NCI-H1930 (cell line): ENCODE measurements at places on chromosomes 1 and 21.
A peak's percentile ranks its signal among the peaks of the same experiment; 100 is the strongest.

DNA sequence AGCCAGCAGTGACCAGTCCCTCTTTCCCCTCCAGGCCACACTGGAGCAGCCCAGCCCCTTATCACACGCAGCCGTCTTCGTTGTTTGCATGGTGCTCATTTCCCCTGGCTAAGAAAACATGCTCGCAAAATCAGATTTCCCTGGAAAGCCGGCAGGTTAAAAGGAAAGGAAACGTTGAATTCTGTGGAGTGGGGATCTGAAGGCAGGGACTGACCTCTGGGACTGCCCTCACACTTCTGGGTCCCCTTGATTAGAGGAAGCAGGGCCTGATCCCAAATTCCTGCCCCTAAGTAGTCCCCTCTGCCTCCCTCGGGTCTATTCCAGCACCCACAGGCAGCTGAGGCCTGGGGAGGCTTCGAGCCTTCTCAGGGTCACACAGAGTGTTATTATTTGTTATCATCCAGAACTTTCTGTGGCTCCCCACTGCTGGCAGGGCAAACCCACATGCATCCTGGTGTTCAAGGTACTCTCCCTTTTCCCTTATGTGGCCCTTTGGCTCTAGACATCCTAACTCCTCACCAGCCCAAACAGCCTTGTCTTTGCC lies 125.2 kb upstream of the ZBTB40 start:
- DNase-seq, result no peak

- DNase-seq, result peak; percentile 34
These were observed 529 bp downstream of the EGLN1 start for GRCh38 chr1:231421546-231421970.

DNA sequence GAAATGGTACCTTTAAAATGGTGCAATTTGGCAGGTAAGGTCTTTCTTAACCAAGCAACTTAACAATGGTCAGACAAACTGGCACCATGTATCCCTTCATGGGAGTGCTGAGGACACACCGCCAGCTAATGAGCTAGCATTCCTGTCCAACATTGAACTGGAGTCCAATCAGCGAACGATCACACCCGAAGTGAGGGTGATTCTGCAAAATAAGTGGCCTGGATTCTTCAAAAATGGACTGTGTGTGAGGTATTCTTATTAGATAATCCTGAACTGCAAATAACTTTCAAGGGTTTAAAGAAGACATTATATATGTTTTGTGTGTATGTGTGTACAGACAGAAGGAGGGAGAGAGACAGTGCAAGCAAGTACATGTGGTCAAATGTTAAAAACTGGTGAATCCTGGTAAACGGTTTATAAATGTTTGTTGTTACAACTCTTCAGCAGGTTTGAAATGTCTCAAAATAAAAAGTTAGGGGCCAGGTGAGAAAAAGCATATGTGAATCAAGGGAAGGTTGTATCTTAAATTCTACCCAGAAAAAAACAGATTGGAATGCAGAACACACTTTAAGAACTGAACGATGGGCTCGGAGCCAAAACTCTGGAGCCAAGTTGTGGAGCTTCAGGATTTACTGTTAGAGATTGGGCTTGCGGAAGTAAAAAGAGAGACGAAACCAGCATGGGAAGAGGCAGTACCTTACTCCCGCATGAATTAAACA lies 20.9 kb downstream of the GADD45A start:
- DNase-seq, result no peak

DNA sequence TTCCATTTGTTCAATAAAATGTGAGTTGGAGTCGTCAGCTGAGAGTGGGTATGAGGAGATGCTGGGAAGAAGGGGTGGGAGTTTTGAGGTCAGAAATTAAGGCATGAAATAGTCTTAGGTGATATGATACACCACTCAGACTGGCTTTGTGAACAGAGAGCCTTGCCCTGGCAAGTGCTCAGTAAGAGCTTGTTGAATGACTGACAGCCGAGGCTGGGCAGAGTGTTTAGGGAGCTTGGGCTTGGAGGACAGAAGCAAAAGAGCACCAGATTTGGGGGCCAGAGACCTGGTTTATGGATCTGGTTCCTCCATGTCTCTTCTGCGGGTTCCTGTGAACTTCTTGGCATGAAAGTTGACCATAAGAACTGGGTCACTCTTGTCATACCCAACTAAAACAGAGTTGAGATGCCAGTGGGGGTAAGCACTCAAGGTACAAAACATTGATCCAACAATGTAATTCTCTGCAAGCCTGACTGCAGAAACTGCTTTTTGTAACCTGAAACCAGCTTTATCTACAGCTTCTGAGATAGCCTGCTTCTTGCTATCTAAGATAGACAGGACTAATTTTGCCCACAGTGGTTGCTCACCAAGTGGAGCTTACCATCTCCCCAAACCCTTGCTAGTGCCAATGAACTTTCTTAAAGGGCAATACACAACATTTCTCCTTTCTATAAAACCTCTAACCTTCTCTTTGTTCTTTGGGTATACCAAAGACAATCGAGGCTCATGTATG lies 126.4 kb downstream of the TENT5C start:
- no peak for DNase-seq

- no peak for DNase-seq
These were observed 13.0 kb upstream of the IL10 start for GRCh38 chr1:206785182-206785765.

- DNase-seq, result no peak
These were observed 36.0 kb upstream of the DISC1 start for GRCh38 chr1:231590453-231591198.

- no peak for DNase-seq
These were observed 10.7 kb downstream of the NEK7 start for GRCh38 chr1:198167436-198167934.

GRCh38 chr1:27301052-27301422 lies 20.9 kb upstream of the TMEM222 start:
- DNase-seq, result no peak

GRCh38 chr1:53736290-53736689 lies 2.7 kb downstream of the GLIS1 start:
- no peak for DNase-seq

DNA sequence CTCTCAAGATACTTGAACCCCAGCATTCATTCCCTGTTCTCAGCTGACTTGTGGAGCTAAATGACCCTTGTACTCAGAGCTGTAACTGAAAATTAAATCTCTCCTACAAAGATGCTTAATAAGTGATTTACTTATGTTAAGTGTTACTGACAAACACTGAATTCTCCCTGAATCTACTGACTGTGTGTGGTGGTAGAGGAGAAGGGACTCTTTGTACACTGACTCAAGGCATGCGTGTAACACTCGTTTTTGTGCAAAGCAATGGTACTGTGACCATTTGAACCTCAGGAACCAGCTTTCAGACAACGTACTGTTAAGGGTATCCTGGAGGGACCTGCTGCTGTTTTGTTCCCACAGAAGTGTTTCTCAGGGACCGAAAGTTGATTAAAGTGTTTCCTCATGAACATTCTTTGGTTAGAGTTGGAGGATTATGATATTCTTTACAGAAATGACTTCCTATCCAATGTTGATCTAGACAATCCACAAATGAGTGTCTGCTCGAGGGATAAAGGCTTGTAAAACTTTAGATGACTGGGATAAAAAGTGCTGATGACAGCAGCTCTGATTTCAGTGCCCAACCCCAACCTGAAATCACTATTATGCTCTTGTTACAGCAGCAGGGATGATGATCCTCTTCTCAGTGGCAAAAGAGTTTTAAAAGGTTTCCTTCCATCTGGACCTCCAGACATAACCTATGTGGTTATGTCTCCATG lies 12.8 kb downstream of the RGL1 start:
- no peak for DNase-seq

DNA sequence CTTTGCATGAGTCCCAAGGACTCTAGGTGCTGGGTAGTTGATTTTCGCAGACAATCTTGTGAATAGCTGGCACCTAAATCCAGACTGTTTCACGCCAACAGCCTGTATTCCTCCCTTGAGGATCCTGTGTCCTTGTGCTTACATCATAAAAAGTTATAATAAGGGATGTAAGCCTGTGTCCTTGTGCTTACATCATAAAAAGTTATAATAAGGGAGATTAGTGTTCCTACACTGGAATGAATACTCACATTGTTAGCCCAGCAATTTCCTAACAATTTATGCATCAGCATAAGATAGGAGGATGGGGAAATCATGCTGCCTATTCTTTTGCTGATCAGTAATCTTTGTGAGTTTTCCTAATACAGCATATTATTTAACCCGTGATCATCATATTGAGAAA lies 4.0 kb upstream of the HSD3B2 start:
- DNase-seq, result no peak

GRCh38 chr1:95169548-95169947 lies 52.4 kb downstream of the TLCD4 start:
- no peak for DNase-seq

GRCh38 chr1:28256197-28256827 lies 3.0 kb upstream of the SESN2 start:
- no peak for DNase-seq

DNA sequence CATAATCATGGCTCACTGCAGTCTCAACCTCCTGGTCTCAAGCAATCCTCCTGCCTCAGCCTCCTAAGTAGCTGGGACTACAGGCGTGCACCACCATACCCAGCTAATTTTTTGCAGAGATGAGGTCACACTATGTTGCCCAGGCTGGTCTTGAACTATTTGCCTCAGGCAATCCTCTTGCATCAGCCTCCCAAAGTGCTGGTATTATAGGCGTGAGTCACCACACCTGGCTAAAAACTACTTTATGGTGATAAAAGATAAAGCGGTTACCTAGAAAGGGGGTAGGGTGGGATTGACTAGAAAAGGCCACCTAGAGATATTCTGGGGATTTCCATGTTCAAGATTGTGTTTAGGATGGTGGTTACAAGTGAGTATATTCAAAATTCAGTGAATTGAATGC lies 5.0 kb downstream of the TSTD1 start:
- DNase-seq, result no peak

GRCh38 chr1:154752273-154753030 lies 117.6 kb downstream of the KCNN3 start:
- DNase-seq, result no peak

- DNase-seq, result no peak
These were observed 454.8 kb downstream of the KIF26B start for GRCh38 chr1:245609354-245610150.

GRCh38 chr1:2555634-2556276 lies 416 bp upstream of the TNFRSF14 start:
- no peak for DNase-seq

- no peak for DNase-seq
These were observed 26.8 kb upstream of the RASAL2 start for GRCh38 chr1:178066908-178067614.

- DNase-seq, result no peak
These were observed 275.5 kb downstream of the RGS7 start for GRCh38 chr1:241081473-241081872.

GRCh38 chr1:244163861-244164510 lies 112.9 kb downstream of the ZBTB18 start:
- DNase-seq, result no peak

DNA sequence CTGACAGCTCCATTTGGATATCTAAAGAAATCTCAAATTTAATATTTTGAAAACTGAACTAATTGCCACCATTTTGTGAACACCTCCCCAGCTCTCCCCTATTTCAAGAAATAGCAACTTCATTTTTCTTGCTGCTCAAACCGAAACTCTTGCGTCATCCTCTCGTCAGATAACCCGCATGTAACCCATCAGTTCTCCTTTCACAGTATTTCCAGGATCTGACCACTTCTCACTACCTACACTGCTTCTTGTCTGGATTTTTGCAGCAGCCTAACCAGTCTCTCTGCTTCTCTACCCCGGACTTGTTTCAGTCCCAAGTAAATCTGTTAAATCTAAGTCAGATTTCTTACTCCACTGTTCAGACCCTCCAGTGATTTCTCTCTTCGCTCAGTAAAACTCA lies 75.6 kb downstream of the MTR start:
- DNase-seq, result no peak

- no peak for DNase-seq
These were observed 969 bp upstream of the RIPK4 start for GRCh38 chr21:41767606-41768436.

DNA sequence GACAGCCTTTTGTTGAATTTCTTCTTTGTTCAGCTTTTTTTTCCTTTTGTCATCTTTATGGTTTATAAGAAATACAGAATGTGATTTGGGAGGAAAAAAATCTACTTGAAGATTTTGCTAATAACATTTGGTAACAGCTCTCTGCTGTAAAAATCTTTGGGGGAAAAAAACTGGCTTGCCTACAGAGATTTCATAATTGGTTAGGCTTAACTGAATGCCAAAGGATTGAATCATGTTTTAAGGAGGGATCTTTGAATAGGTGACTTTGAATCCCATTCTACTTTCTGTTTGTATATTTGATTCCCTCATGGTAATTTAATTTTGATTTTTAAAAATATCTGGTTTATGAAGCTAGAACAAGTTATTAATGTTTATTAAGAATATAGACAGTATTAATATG lies 3.2 kb downstream of the BTF3L4 start:
- DNase-seq, result no peak

DNA sequence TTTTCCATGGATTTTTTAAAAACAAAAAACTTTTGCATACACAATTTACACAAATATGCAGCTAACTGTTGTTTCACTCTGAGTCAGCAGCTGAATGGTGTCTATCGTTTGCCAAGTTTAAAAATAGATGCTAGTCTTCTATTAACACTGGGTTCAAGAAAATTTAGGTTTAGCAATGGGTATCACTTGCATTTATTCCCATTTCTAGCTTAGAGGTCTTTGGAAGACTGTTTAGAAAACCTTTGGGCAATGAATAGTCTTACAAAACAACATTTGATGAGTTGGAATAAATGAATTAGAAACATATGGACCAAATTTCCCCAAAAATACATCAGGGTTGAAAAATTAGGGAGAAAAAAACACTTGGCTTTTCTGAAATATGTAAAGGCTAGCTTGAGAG lies 165.8 kb downstream of the LYPLAL1 start:
- DNase-seq, result no peak

DNA sequence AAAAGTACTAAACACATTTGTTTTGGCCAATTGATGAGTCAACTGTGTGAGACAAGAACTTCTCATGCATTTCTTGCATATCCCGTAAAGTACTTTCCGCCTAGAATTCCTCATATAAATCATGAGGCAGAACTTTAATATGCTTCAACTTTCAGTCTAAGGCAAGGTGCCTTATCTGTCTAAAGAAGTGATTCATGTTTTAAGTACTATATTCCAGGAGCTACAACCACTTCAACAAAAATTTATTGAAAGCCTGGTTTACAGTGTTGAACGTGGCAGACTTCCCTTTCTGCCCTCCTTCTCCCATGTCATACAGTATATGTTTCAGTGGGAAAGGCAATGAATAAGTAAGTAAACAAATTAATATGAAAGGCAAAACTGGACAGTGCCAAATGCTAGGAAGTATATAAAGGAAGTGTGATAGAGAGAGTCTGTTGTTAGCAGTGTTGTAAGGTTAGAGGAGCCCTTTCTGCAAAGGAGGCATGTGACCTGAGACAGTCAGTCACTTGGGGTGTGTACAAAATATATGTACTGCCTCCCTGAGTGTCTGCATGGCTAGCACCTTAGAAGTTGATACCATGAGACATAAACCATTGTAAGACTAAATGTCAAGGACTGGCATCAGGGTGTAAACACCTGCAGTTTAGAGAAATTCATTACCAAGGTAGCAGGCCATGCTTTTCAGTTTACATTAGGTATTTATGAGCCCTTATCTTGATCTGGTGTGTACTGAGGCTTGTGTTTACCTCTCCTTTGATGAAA lies 362.2 kb downstream of the SRGAP2C start:
- no peak for DNase-seq
